ENCODE measurements at places on chromosomes 2 and 18. TPM values are rescaled to one million over a fixed set of nuclear protein-coding genes. Genes with fewer than 3 reads are reported as not detected.

The PRSS56 gene
- total RNA-seq = not detected

DNA sequence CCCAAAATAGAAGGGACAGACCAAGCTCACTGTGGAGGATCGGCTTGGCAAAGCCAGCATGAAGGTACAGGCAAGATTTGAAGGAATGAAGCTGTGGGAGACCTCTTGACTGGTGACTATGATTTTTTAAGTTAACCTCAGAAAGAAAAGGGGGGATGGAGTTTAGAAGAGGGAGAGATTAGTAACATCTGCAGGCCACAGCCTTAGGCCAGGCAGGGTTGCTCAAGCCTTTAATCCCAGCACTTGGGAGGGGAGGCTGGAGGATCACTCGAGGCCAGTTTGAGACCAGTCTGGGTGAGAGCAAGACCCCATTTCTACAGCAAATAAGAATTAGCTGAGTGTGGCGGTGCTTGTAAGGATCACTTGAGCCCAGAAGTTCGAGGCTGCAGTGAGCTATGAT lies 46.6 kb downstream of the ZNF532 start:
- DNase-seq = no peak

The ESCO1 gene
- 13.2 TPM for total RNA-seq

DNA sequence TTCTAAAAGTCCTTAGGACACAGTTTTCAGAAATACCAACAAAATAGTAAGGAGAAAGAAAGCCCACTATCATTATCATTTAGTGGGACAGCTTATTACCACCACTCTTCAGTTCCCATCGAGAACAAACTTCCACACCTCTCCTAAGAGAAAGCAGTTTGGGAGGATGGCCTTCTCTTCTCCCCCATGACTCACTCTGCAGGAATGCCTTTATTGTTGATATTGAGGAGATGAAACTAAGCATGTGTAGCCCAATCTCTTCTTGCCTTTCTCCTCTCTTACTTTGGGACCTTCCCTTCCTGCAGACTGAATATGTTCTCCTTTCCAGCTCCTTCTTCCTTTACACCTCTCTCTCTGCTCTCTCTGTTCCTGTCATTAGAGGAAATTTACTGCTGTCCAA lies 30.0 kb upstream of the ERMN start:
- no peak for DNase-seq

- no peak for DNase-seq
Measured at GRCh38 chr2:48993576-48993975, 160.7 kb downstream of the FSHR start.

- DNase-seq = no peak
Measured at GRCh38 chr18:27969206-27969605, 207.7 kb downstream of the CDH2 start.

The IRS1 gene
- 0.07 TPM for total RNA-seq

DNA sequence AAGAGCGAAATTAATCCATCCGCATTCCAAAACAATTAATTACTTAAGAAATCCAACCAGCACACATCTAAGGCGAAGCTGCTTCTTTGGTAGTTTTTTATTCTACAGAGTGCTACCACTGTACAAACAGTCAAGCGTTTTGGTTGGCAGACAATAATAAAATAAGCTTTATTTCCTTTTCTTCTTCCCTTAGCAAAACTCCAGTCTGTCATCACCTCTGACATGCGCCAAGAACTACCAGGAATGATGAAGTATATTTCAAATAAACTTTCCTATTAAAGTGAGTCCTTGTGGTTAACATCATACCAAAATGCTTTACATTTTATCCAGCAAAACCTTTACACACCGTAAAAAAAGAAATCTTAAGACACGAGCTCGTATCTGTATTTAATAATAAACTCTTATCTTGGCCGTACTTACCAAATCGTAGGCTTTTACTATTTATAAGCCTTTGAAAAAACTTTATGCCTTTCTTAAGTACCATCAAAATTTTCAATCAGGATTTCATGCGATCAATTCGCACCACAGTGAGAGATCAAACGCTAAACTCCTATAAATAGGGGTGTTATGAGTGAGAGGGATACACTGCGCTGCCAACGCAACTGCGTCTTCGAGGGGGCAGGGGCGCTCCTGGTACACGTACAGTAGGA lies 1.3 kb downstream of the ATL2 start:
- DNase-seq = no peak

DNA sequence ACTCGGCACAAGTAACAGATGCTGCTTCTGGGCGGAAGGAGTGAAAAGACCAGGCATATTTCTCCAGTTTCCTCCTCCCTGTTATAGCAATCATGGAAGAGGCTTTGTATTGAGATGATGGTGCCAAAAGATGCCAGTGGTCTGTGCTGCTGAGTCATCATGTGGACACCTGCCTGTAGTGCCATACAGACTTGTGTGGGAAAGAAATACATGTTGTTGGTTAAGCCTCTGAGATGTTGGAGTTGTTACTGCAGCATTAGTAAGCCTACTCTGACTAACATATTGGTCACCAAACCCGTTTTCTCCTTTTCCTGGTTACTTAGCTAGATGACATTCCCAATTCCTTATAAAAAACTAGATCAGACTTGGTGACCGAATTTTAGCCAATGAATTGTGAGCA lies 356.9 kb downstream of the ZNF521 start:
- DNase-seq = no peak

- DNase-seq = no peak
Measured at GRCh38 chr2:69741229-69741574, 732 bp upstream of the ANXA4 start.

The RTP5 gene
- not detected for total RNA-seq

GRCh38 chr2:62074233-62074632 lies 121.7 kb upstream of the B3GNT2 start:
- no peak for DNase-seq

GRCh38 chr18:68414407-68414806 lies 300.5 kb downstream of the TMX3 start:
- DNase-seq = no peak

DNA sequence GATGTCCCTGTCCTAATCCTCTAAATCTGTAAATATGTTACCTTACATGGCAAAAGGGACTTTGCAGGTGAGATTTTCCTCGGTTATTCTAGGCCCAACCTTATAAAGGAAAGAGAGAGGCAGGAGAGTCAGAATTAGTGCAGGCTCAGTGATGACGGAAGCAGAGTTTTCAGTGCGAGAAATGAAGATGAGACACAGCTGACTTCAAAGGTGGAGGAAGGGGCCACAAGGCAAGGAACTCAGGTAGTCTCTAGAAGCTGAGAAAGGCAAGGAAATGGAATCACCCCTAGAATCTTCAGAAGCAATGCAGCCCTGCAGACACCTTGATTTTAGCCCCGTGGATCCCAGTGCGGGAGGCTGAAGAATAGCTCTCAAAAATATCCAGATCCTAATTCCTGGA lies 7.2 kb upstream of the LCLAT1 start:
- no peak for DNase-seq

DNA sequence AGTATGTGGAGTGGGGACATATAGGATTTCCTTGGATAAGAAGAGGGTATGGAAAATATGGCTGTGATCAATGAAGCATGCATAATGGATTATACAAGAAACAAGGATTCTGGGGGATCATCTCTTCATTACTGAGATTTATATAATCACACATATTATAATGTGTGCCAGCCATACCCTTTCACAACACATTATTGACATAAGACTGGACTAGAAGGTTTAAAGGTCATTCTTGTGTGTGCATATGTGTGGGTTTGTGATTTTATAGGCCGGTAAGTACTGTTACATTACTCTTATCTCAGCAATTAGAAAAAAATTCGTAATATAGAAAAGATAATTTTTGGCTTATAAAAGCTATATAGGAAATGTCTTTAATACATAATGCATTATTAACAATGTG lies 62.2 kb upstream of the DCC start:
- DNase-seq = no peak

The SLC23A3 gene
- total RNA-seq = 0.59 TPM

DNA sequence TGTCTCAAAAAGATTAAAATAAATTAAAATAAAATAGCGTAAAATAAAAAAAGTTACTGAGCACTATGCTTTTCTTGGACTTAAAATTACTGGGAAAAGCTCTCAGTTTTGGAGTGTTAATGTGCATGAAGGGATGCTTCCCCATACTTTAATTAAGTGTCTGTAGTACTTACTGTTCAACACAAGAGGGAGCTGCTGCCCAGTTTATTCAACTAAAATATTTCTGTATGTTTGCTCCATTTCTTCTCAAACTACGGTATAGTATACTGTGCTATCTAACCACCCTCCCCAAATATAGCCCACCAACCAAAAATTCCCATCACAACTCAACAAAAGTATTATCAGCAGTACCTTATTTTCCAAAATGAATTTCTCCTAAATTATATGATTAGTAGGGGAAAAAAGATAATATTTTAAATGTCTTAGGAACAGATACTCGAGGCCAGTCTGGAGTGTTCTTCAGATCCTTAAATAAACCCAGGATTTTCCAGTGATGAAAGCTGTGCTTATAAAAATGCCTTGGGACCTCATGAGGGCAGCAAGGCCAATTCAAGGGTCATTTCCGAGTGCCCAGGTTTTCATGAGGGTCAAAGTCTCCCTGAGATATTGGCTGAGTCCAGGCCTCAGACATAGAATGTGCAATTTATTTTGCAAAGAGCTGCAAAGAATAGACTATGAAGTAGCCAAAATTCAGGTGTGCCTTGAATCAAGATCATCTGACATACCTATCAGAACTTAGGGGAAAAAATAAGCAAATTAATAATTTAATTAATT lies 64.1 kb downstream of the CHRNA1 start:
- DNase-seq = no peak

The MC2R gene
- not detected for total RNA-seq

DNA sequence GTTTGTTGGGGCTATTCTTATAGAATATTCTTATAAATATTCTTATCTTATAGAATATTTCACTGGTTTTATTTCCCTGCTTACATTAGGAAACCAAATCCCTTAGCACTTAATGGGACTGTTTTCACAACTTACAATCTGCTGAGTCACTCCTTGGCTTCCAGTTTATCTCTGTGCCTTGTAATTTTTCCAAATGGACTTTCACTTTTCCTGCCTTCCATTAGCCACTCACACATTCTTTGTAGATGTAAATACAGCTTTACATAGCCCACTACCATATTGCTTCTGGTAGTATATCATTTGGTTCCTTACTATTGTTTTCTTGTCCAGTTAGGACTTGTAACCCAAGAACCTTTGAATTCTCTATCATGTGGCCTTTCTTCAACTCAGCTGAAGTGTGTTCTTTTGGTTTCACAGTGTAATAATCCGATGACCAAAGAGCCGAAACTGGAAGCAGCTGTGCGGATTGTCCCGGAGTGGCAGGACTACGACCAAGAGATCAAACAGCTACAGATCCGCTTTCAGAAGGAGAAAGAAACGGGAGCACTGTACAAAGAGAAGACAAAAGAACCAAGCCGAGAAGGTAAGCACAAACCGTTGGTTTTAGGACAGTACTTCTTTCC lies 96.1 kb downstream of the UGGT1 start:
- no peak for DNase-seq

- DNase-seq = no peak
Measured at GRCh38 chr2:37468170-37468569, 123.7 kb downstream of the QPCT start.

DNA sequence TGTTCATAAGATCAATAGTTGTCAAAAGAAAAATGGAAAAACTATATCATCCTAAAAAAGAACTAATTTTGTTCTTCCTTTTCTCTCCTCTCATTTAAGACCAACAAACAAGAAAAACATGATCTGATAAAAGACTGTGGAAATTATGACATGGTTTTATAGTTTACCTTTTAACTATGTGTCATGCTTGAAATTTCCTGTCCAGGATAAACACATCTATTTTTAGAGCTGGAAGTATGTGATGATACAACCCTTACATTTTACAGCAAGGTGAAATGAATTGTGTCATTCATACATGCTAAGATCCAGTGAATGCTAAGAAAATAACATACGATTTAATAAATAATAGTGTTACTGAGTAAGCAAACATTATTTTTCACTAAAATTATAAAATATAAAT lies 89.9 kb downstream of the GULP1 start:
- DNase-seq = peak; percentile 41

DNA sequence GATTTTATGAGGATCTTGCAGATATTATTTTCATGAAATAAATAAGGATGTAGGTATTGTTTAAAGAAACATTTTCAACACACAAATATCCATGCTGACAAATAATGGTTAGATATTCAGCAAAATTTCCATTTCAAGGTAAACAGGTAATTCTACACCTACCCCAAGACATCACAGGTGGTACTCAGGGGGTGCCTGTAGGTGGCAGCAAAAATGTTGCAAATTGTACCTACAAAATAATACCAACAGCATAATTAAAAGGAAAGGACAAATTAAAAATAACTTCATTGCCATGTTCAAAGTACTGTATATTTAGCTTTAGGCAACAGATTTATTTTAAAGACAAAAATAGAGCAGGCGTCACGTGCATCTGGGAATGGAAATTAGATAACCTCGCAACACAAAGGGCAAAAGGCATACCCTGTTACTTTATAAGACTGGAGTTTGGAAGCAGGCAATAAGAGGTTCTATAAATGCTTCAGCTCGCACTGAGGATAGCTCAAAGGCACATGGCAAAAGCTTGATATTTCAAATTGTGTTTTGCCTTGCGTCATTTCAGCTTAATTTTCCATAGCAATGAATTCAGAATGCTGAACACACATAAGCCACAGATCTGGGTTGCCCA lies 630.5 kb downstream of the TDRD15 start:
- DNase-seq = no peak

DNA sequence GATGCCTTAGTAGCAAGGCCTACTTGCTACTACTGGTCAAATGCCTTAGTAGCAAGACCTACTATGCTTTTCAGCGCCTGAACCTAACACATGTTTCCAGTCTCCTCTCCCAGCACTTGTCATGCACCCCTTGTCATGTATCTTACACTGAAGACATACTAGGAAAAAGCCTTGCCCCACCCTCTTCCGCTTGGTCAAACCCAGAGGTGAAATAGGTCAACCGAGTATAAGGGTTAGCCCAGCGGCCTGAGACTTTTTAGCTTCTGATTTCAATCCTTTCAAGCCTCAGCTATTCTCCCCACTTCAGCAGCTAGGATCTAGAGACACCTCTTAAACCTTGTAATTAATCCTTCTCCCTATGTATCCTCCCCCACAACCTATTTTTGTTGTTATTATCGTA lies 73.3 kb downstream of the UPP2 start:
- no peak for DNase-seq

DNA sequence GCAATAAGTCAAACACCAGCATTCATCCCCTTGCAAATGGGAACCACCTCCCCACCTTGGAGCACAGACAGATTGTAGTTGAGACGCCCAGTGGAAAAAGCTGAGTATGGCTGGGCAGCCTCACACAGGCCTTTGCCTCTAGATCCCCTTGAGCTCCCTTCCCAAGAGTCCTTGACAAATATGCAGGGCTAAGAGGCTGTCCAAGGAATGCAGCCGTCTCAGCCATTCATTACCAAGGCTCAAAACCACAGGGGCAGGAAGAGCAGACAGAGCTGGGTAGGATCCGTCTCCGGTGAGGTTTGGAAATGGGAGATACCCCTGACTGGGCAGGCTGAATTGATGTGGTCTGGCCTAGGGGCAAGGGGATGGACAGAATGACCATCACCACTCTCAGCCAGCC lies 557.1 kb downstream of the TNS1 start:
- no peak for DNase-seq

DNA sequence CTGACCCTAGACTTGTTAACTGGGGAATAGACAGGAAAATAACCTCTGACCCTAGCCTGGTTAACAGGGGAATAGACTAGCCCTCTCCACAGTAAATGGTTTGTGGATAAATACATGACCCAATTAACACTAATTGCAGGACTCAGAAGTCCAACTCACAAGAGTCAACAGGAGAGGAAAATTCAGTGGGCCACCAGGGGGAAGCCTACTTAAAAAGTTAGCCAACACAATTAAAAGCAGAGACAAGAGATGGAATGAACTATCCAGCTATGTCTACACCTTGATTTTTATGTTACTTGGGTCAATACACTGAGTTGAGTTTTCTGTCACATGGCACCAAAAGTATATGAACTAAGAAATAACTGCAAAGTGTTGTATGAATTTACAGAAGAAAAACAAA lies 158.8 kb upstream of the SLC39A10 start:
- peak; percentile 0 for DNase-seq

Measured in pulmonary artery endothelial cell (primary cell).